ENCODE measurements at places on chromosomes 12 and 14.

DNA sequence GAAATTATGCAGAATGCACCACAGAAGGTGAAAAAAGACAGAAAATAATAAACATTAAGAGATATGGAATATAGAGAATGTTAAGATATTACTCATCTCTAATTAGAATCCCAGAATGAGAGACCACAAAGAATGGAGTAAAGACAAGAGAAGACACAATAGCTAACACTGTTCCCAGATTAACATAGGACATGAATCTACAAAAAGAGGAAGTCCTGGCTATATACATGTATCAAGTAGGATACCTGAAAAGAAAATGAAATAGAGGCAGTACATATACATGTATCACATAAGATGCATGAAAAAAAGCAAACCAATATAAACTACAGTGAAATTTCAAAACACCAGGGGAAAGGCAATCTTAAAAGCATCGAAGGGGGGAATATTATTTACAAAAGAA, 5.6 kb upstream of the EPS8 start:
- DNase-seq = peak; percentile 44

- DNase-seq = peak; percentile 39
Observed at GRCh38 chr12:39628836-39629235, 9.2 kb upstream of the ABCD2 start.

DNA sequence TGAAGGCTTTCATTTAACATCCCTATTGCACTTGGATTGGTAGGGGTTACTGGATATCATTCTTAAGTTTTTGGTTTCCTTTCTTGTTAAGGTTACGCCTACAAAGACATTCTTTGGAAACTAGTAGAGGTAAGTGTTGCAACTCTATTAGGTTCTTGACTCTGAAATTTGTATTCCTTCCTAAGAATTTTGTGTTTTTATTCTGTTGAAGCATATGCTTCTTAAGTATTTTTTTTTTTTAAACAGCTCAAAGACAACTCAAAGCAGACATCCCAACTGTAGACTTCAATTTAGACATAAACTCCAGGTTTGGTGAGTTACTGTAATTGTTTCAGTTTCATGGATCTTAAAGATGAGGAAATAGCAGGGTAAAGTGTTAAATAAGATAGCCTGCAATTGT, 1.1 kb upstream of the RBMS2 start:
- DNase-seq = no peak

DNA sequence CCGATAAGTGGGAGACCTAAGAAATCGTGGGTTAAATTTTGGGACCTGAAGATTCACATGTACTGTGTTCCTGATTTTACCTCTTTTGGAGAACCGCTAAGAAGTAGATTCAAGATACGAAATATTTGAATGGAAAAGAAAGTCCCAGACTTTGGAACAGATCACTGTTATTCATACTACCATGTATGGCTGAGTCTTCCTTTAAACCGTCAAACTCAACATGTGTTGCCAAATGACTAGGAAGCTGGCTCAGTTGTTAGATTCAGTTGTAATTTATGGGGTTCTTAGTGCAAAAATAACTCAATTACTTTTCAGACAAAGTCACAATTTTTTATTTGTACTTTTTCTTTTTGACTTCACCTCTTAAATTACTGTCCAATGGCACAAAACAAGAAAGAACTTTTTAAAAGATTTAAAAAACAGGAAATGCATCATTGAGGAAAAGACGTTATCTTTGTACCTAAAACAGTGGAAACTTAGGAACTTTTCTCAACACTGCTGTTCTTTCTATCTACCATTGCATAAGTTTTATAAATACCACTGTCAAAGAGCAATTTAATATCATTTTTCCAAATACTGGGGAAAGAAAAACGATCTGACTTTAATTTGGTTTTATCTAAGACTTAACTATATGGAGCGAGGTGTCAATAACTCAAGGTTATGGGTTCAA, 15.7 kb downstream of the RERG start:
- no peak for DNase-seq

DNA sequence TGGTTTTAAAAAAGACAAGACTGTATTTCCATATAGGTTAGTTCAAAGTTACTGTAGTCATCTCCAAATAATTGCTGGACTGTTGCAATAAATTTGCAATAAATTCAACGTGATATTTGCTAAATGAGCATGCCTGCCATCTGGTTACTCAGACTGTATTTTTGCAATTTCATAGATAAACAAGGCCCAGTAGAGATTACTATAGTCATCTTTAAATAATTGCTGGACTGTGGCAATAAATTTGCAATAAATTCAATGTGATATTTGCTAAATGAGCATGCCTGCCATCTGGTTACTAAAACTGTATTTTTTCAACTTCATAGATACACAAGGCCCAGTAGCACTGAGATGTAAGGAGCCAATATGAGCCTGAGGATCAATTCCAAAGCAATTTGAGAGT, 5.6 kb downstream of the NTN4 start:
- DNase-seq = no peak

GRCh38 chr14:105015242-105015641, 5.6 kb downstream of the CDCA4 start:
- DNase-seq = peak; percentile 68

DNA sequence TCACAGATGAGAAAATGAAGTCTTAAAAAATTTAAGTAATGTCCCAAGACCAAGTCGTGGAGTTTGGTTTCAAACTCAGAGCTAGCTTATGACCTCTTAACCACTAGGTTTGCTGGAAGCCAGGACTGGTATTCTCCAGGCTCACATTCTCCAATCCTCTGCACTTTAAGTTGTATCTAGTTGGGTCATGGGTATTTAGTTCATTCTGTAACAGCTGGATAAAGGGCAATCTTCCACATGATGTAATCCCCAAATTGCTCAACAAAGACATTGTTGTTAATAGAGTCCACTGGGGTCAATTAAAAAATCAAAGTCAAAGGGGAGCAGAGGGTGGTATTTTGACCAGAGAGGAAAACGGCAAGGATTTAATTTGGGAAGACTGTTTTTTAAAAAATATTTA, 17.8 kb upstream of the GAS2L3 start:
- DNase-seq = no peak

GRCh38 chr12:81257947-81258551, 180.2 kb downstream of the ACSS3 start:
- DNase-seq = peak; percentile 53

DNA sequence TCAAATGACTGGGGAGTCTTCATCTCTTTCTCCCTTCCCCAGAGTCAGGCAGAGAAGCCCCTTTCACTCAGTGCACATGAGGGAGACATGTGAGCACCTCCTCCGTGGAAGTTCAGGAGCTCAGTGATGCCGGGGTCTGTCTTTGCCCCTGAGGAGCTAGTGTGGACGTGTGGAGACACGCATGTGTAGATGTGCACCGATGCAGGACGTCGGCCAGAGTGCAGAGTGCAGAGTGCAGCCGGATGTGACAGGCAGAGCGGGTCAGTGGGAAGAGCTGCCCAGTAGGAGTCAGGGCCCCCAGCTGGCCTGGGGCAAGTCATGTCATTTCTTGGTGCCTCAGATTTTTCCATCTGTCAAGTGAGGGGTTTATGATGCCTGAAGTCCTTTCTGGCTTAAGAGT, 20.7 kb downstream of the TSPAN9 start:
- DNase-seq = no peak

- peak; percentile 64 for DNase-seq
Observed at GRCh38 chr12:56628671-56629458, 1.3 kb downstream of the BAZ2A start.

DNA sequence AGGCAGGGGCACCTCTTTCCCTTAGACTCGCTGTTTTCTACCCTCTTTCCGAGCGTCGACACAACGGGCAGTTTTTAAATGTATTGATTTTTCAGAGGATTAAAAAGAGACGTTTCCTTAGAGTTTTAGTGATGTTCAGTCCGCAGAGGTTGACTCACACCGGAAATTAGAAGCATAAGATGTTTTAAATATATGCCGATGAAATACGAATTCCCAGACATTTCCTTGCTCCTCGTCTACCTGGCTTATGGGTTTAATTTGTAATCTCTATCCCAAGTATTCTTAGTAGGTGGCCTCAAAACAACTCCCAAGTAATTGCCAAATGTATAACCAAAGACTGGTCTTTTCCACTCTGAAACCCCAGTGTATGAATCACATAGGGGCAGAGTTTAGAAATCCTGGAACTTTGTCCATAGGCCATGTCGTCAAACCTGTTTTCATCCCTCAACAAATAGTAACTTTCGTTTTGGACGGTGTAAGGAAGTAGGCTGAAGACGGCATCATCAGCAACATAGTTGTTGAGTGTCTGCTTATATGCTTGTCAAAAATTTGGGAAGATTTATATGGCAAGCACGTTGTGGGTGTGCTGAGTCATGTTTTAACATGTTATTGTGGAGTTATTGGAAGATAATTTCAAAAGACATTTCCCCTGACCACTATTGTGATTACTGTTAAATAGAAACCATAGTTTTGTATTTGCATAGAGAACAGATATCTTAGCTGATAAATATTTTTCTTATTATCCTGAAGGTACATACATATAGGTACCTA, 824 bp downstream of the TBK1 start:
- peak; percentile 62 for DNase-seq

- peak; percentile 57 for DNase-seq
Observed at GRCh38 chr14:105974902-105975301, 448.5 kb downstream of the TMEM121 start.

DNA sequence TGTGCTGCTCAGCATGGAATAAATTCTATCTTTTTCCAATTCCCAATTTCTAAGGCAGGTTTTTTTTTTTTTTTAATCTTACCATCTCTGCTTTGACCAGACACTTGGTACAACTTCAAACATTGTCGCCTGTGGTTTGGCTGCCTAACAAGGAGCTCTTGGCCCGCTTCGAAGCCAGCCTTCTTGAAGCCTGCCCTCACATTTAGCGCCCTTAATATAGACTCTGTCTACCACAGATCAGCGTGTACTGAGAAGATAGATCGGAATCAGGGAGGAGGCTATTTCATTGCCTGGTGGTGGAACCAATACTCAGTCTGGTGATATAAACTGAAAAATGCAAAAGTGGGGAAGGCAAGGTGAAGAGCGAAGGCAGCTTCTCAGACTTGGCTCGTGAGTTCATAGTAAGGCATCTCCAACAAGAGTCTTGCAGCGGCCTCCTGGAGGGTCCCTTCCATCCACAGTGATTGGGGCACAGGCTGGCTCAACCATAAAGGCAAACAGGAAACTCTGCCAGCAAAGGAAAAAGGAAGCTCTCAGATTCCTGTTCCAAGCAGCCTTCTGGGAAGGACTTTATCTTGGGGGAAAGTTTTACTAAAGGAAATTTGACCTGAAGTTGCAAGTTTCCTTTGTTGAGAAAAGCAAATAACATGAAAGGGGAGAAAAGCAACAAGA, 103.2 kb upstream of the BCL2L14 start:
- peak; percentile 34 for DNase-seq

GRCh38 chr12:6058481-6059161, 65.8 kb downstream of the VWF start:
- no peak for DNase-seq
